ENCODE measurements at places on chromosomes 2 and 18.

- no peak for DNase-seq
These were observed 37.3 kb upstream of the TTC21B start for GRCh38 chr2:165990846-165991245.

DNA sequence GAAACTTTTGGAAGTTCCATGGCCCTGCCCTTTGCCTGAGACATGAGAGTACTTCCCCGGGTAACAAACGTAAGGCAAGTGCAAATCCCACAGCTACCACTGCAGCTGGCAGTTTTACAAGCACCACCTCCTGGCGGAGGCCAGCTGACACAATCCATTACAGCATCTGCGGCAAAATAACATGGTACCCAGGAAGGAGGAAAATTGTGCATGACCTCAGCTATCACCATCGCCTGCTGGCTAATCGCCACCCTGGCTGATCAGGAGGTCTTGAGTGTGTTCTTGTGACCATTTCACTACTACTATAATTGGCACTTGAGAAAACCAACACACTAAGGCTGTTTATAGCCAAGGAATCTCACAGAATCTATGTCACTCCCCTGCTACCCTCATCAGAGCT lies 71.7 kb upstream of the SERPINE2 start:
- DNase-seq: no peak

GRCh38 chr18:74579496-74580065 lies 18.1 kb upstream of the ZNF407 start:
- peak; percentile 20 for DNase-seq

DNA sequence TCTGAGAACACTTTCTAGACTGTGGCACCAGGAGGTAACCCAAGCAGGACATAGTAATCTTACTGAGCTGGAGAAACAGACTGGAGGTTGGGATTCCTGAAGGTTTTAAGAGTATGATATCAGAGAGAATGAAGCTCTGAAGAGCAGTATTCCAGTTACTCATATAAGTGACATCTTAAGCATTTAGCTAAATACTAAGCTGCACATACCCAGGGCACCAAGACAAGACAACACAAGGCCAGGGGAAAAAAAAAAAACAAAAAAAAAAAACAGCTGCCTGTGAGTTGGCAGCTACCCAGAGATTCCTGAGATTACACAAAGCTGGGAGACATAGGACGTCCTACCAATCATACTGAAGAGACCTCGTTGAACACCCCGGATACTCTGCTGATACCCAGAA lies 175.8 kb downstream of the SRBD1 start:
- peak; percentile 99 for DNase-seq

DNA sequence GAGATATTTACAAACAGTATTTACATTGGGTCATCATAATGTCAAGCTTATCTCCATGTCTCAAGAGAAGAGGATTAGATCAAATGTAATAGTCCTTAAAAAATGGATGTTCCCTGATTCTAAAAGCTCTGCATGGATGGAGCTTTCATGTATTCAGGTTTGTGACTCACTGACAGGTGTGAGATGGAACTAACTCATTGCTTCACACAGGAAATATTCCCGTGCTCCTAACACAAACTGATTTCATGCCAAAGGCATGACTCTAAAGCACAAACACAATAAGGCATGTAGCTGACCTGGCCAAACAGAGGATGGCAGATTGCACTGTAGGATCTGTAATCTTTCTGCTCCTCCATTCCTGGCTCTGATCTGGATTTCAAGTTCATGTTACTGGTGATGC lies 110.0 kb downstream of the ALK start:
- no peak for DNase-seq

- DNase-seq: peak; percentile 87
These were observed 87.5 kb downstream of the TCF4 start for GRCh38 chr18:55500316-55501086.

- peak; percentile 53 for DNase-seq
These were observed 648 bp downstream of the ARID5A start for GRCh38 chr2:96537066-96537733.

GRCh38 chr2:13676269-13676668 lies 956.2 kb upstream of the LRATD1 start:
- DNase-seq: peak; percentile 54

GRCh38 chr18:27959101-27959500 lies 217.8 kb downstream of the CDH2 start:
- no peak for DNase-seq

GRCh38 chr2:29917781-29918180 lies 3.6 kb downstream of the ALK start:
- DNase-seq: no peak

- DNase-seq: no peak
These were observed 131.1 kb upstream of the DNAJC10 start for GRCh38 chr2:182585001-182585400.

DNA sequence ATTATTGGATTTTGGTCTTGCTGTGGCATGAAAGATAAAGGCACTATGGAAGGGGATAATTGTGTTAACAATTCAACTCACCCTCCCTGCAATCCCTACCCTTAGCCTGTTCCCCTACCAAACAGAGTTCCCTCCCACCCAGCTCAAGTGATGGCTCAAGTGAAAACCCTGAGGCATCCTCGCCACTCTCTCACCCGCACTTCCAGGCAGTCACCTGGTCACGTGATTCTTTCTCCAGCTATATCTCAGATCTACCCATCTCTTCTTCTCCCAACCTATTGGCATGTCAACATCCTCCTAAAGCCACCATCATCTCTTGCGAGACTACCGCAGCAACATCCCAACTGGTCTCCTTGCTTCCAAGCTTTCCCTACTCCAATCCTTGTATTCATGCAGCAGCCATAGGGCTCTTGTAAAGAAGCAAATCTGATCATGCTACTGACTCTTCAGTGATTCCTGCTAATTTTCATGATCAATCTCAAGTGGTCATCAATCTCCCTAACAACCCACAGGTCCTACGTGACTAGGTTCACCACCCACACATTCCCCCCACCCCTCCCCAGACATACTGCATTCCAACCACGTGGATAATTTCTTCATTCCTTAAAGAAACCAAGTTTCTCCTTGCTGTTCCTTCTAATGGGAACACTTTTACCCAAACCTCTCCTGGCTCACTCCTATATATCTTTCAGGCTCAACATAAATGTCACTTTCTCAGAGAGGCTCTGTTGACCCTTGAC lies 66.7 kb downstream of the MBD2 start:
- no peak for DNase-seq

DNA sequence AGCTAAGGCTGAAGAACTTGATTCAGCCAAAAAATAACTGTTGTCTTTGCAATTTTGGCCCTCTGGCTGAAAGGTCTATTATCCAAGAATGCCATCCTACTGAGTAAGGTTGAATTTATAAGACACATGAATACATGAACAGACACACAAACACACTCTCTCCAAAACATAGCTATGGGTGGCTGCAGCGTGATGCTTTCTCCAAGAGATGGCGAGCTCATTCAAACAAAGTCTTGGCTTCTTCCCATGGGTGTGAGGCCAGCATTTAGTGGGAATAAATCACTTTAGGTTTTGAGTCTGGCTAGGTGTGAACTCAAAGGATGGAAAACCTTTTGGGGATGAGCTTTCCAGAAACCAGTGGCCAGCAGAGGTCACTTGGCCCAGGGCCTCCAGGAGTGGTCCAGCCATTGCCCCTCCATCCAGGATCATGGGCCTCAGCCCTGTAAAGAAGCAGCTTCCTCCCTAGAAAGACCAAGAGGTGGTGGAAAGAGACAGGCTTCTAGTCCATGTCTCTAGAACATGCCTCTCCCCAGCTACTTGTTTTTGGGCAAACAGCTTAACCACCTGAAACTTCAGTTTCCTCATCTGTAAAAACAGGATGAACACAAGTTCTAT lies 11.0 kb upstream of the OSR1 start:
- DNase-seq: peak; percentile 70

GRCh38 chr2:178891959-178892485 lies 84.8 kb upstream of the TTN start:
- no peak for DNase-seq

DNA sequence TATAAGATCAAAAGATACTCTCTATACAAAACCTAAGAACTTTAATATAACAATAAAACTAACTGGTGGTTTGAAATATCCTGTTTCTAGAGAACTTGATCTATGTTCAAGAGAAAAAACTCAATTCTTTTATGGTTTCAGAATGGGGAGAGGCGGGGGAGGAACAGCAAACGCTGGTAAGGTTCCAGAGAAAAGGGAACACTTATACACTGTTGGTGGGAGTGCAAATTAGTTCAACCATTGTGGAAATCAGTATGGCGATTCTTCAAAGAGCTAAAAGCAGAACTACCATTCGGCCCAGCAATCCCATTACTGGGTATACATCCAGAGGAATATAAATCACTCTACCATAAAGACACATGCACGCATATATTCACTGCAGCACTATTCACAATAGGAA lies 17.2 kb downstream of the FAM98A start:
- no peak for DNase-seq

DNA sequence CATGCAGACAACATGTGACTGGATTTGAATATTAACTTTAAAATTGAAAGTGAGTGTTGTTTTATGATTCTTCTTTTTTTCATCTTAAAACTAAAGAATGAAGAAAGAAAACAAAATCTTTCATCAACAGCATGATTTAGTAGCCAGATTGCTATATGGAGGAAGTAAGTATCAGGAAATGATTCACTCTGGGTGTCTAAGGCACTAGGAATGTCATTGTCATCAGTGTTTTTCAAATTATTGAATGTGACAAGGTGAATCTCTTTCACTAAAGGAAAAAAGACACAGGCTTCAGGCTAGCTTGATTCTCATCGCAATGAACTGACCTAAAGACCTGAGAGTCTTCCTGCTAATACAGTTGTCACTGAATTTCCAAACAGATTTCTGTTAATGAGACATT lies 430.1 kb downstream of the FBXO15 start:
- peak; percentile 57 for DNase-seq

DNA sequence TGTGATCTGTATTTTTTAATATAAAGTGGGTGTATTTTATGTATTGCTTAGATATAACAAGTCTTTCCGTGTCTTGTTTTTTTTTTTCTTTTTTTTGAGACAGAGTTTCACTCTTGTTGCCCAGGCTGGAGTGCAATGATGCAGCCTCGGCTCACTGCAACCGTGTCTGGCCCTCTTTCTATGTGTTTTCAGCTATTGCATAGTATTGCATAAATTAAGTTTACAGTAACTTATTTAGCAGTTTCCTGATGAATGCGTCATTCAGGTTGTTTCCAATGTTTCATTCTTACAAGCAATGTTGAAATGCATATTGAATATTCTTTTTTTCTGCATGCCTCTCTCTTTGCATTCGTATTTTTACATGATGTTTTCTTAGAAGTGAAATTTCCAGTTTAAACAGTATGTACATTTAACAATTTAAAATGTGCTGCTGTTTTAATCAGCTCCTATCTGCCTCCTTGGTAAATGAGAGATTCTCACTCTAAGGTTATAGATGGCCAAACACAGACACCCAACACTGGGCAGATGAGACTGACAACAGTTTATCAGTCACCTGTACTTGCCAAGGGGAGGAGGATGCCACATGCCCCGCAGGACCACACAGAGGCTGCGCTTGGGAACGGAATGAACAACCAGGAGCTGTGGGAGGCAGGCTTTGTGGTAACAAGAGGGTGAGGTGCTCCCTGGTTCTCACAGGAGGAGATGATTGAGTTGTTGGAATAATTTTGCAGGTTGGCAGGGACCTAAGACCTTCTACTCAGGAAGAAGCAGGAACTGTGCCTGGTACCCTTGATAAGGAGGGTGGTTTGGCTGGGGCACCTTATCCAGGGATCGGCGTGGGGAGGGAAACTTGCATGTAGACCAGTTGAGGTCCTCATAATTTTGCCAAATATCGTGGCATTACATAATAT lies 7.5 kb downstream of the SLC9A4 start:
- DNase-seq: no peak

DNA sequence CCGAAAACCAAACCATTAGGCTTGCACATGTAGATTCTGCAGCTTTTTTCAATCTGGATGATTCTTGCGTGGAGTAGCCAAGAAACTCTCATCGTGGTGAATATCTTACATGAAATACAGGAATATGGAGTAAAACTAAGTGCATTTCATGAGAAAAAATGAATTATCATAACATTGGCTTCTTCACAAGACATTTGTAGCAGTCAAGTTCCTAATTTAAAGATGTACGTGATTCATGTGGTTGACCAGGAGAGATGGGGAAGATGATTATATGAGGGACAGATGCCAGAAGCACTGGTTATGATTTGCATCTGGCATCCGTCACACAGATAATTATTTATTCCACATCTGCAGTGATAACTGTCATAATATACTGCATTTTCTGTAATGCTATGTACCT lies 90.4 kb downstream of the ANTXR1 start:
- no peak for DNase-seq

DNA sequence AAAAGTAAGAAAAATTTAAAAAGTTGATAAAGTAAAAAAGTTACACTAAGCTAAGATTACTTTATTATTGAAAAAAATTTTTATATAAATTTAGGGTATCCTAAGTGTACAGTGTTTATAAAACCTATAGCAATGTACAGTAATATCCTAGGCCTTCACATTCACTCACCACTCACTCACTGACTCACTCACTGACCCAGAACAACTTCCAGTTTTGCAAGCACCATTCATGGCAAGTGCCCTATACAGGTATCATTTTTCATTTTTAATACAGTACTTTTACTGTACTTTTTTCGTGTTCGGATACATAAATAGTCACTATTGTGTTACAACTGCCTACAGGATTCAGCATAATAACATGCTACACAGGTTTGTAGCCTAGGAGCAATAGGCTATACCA lies 8.9 kb upstream of the THUMPD2 start:
- DNase-seq: no peak

- DNase-seq: no peak
These were observed 14.1 kb downstream of the LMAN1 start for GRCh38 chr18:59344996-59345395.

DNA sequence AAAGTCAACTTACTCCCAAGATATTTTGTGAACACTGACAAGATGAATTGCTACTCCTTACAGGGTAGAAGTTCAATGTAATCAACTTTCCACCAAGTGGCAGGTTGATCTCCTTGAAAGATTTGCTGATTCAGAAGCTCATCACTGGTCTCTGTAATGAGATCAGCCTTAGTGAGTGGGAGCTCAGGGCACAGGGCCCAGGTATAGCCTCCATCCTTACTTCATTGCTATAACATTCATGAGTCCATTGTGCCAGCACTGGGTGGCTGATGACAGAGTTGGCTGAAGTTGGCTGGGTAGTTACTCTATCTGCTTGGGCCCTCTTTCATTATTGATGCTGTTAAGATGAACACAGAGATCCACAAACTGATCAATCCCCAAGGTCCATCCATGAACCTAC lies 379.0 kb downstream of the IRS1 start:
- no peak for DNase-seq

GRCh38 chr2:162890690-162891311 lies 52.2 kb upstream of the KCNH7 start:
- DNase-seq: peak; percentile 75

- no peak for DNase-seq
These were observed 87.8 kb downstream of the CALCRL start for GRCh38 chr2:187360286-187360685.

- DNase-seq: peak; percentile 20
These were observed 91.5 kb upstream of the PARD3B start for GRCh38 chr2:204453730-204454167.

GRCh38 chr2:63023444-63023843 lies 27.2 kb upstream of the OTX1 start:
- DNase-seq: peak; percentile 43
